ENCODE measurements at places on chromosomes 1 and 21.

- DNase-seq: no peak
These were observed 324.4 kb downstream of the KCTD3 start for GRCh38 chr1:215891266-215892057.

GRCh38 chr1:19313961-19314882 lies 2.1 kb downstream of the SLC66A1 start:
- no peak for DNase-seq

DNA sequence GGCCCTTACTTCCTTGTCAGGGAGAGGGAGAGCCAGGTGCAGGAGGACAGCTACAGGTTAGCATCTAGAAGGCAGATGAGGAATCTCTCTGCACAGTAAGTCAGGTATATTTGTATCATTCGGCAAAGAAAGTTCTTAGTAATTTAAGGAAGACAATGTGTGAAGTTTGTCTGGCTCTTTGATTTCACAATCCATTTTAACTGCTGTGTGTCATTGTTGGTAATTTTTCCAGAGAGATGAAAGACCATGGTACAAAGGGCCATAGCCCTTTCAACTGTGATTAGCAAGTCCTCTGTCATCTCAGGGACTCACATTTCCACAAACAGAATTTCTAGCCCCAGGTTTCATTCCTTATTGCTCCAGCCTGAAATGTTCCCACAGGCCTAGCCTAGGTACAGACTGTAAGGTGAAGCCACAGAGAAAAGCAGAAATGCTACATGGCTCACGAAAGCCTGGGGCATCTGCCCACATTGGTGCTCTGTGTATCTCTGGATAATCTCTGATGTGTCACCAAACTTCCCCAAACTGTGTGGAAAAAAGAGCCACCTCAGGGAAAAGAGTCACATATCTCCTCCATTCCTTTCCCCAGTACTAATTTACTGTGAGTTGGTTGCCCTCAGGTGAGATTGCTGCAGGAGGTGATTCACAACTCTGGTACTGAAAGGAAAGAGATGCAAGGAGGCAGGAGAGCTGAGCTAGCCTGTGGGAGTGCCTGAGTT lies 70.6 kb downstream of the SYT6 start:
- no peak for DNase-seq

GRCh38 chr1:55706397-55706796 lies 491.2 kb upstream of the USP24 start:
- DNase-seq: no peak

GRCh38 chr1:3906672-3907020 lies 6.6 kb upstream of the C1orf174 start:
- no peak for DNase-seq

GRCh38 chr1:221837896-221838295 lies 96.0 kb upstream of the DUSP10 start:
- peak; percentile 30 for DNase-seq

GRCh38 chr1:157595356-157595755 lies 2.5 kb downstream of the FCRL4 start:
- no peak for DNase-seq

GRCh38 chr1:226002667-226003501 lies 3.7 kb upstream of the SDE2 start:
- DNase-seq: no peak

- no peak for DNase-seq
These were observed 5.0 kb downstream of the AKR7A2 start for GRCh38 chr1:19306941-19307340.

- no peak for DNase-seq
These were observed 175.0 kb downstream of the CTH start for GRCh38 chr1:70586046-70586445.

DNA sequence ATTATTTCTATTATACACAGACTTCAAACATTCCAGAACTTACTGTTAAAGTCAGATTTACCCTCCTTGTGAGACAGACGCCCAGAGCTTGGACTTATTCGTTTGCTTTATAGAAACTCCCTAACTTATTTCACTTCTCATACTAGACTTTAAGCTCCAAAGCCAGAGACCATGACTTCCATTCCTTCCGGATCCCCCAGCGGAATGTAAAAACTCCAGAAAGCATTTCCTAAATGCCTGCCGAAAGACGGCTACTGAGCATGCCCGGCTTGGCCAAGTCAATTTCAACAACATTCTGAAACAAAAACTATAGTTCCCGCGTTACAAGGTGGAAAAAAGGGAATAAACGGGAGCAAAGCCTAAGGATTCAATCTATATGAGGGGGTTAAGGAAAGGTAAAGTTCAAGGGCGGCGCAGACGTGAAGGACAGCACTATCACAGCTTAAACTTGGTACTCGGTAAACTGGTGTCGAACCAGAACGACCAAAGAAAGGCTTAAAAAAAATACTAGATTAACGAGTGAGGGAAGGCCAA lies 1.1 kb downstream of the USP48 start:
- DNase-seq: no peak

- DNase-seq: no peak
These were observed 44.1 kb upstream of the ARHGEF16 start for GRCh38 chr1:3410142-3410925.

DNA sequence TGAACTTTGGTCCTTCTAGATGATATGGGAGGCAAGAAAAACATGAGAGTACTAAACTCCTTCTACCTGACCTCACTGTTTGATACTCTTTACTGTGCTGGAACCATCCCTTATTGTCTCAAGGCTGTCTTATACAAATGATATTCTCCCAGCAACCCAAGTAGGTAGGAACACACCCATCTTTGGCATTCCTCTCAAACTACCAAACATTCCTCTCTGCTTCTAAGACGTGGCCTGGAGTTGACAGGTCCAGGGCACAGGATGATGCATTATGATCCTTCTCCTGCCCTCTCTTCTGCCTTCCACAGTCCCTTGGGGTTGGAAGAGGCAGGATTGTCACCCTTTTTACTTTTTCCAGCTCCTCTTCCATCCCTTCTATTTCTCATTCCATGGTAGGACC lies 90.5 kb downstream of the SPATA17 start:
- no peak for DNase-seq

GRCh38 chr1:115680730-115681111 lies 39.0 kb downstream of the VANGL1 start:
- no peak for DNase-seq

- no peak for DNase-seq
These were observed 1.0 kb upstream of the PGLYRP4 start for GRCh38 chr1:153349363-153350320.

- no peak for DNase-seq
These were observed 17.6 kb upstream of the CLIC4 start for GRCh38 chr1:24727501-24728216.

DNA sequence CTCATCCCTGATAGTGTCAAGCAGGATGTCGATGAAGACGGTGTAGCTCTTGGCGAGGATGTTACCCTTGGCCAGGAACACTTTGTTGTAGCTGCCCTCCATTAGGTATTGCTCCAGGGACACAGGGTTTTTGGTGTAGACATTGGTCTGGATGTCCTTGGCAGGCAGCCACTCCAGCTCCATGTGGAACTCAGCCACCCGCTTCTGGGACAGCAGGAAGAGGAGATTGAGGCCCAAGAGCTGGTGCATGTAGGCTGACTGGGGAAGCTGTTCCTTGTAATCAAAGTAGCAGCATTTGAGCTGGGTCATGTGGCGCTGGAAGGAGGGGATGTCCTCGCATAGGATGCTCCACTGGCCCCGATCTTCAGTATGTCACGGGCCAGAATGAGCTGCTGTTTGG lies 9.5 kb downstream of the IL6R start:
- DNase-seq: no peak

GRCh38 chr1:170296211-170296610 lies 150.5 kb downstream of the NTMT2 start:
- DNase-seq: no peak

GRCh38 chr1:192561301-192561700 lies 14.3 kb upstream of the RGS1 start:
- no peak for DNase-seq

GRCh38 chr1:59025201-59025600 lies 241.4 kb upstream of the JUN start:
- no peak for DNase-seq

DNA sequence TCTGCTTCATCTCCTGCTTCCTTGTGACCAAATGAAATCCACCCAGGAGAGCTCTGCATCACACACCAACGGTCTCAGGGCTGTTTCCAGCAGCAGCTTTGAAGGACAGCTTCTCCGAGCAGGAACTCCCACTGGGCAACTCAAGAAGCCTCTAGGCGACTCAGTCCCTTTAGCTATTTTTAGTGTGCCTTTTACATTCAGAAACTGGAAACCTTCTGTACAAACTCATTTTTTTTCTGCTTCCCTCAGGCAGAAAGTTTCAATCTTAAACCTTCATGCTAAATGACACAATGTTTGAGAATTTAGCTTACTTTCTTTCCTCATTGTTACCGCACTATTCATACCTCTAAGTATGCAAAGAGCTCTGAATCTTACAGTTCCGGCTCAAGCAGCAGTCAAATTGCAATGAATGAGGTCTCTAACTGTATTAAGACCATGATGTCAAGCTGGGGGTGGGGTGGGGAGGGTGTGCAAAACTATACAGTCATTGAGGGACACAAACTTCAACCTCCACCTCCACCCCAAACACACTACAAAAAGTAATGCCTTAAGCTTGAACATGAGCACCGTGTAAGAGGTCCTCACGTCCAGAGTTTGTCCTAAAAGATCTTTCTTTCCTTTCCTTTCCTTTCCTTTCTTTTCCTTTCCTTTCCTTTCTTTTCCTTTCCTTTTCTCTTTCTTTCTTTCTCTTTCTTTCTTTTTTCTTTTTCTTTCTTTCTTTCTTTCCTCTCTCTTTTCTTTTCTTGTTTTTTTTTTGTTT lies 16.4 kb upstream of the TARBP1 start:
- DNase-seq: no peak

GRCh38 chr1:26163684-26164035 lies 4.8 kb downstream of the FAM110D start:
- DNase-seq: no peak

DNA sequence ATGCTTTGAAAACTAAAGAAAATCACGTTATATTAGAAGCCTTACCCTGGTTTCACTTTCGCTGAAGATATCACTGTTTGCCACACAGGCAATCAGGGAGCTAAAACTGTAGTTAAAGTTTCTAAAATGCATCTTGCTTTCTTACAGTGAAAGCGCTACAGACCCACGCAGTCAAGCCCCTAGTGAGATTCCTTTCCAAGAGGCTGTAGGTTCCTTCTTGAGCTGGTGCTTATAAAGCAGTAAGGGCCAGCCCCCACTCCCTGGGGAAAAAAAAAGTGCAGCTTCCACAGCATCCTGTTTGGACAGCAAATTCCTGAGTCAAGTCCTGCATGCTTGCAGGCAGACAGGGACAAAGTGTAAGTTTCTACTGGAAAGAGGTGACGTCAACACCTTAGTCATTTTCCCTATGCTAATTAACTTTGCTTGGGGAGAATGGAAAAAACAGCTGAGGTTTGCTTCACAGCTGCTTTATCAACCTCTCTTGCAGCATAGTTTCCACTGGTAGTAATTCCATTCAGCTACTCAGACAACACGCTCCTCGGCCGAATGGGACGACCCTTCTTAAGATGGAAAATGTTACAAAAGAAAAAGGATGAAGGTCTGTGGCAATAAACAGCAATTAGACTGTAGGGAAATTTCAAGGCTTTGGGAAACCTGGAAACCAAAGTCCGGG lies 14.7 kb upstream of the KCNE1 start:
- peak; percentile 27 for DNase-seq

- DNase-seq: no peak
These were observed 9.9 kb downstream of the PEX10 start for GRCh38 chr1:2402420-2402819.

DNA sequence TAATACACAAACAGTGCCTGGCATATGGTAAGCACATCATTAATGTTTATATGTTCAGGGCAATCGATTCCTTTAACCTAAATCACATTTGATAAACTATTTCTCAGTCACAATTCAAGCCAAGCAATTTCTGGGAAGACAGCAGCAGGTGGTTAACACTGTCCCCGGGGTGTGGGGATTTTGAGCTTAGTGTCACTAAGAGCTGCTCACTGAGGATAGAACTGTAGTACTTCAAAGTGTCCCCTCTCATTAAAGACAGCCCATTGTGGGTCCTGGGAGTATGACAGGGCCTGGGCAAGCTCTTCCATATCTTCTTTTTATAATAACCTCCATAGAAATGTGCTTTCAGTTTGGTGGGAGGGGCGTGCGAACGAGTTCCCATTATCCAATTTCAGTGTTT lies 8.4 kb upstream of the GALNT2 start:
- no peak for DNase-seq

DNA sequence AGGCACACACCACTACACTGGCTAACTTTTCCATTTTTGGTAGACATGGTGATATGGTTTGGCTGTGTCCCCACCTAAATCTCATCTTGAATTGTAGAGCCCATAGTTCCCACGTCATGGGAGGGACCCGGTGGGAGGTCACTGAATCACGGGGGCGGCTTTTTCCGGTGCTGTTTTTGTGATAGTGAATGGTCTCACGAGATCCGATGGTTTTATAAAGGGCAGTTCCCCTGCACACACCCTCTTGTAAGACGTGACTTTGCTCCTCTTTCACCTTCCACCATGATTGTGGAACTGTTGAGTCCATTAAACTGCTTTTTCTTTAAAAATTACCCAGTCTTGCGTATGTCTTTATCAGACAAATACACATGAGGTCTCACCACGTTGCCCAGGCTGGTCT lies 1.3 kb upstream of the FTCD start:
- DNase-seq: no peak

DNA sequence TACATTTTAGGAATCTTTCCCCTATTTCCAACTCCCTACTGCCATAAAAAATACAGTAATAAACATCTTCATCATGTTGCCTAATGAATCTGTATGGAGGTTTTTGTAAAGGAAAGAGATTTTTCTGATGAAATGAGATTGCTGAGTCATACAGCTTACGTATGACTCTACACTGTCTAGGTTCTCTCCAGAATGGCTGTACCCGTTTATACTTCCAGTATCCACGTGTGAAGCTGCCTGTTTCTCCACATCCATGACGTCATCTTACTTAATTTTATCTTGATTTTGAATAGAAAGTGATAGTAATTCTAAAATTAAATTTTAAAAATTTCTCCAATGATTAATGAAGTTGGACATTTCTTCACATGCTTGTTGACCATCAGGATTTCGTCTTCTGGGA lies 103.7 kb downstream of the COQ8A start:
- DNase-seq: no peak

GRCh38 chr1:17437580-17438317 lies 1.7 kb downstream of the RCC2 start:
- DNase-seq: peak; percentile 67

DNA sequence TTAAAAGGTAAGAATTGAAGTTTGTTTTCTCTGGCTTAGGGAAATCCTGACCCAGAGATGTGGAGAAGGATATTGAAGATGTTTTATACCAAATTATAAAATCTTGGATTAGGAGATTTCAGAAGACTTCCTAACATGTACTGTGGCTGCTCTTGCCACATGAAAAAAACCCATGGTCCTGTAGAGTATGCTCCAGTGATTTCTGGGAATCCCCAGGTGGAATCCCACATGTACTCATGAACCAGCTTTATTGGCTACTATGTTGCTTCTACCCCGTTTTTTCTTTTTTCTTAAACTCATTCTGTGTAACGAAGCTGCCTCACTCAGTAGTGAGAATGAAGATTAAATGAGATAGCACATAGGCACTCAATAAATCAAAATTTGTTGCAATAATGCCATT lies 132.7 kb upstream of the SGIP1 start:
- DNase-seq: no peak
